Thoracic aorta (tissue), 2 donors: ENCODE measurements at places on chromosomes 1 and 21.

- no peak for DNase-seq
These were observed 3.0 kb downstream of the SLC44A3 start for GRCh38 chr1:94823116-94823515.

- no peak for DNase-seq
These were observed 295.0 kb downstream of the VAV3 start for GRCh38 chr1:107669996-107670395.

DNA sequence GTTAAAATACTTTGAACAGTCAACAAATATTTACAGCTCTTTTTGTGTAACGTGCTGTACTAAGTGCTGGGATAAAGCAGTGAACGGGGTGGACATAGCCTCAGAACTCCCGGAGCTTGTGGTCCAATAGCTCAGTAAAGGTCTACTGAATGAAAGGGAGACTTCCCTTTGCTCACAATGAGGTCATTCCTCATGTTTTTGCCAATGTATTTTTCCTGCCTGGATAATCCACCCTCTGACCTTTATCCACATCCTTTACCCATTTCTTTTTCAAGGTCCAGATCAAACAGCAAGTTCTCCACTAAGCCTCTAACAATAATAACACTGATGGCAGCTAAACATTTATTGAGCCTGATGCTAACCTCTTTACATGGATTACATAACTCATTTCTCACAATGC, 55.9 kb downstream of the LEPR start:
- no peak for DNase-seq

GRCh38 chr21:17494051-17494450, 18.8 kb upstream of the CXADR start:
- DNase-seq = no peak
